Common myeloid progenitor, CD34-positive (primary cell): ENCODE measurements at places on chromosomes 6 and 20.
A peak's percentile ranks its signal among the peaks of the same experiment; 100 is the strongest.

GRCh38 chr6:137240168-137240567, 21.0 kb upstream of the IFNGR1 start:
- H3K27ac ChIP-seq, result no peak overlapping the region
- no peak for DNase-seq
- no peaks in the 10 kb centered on the region for H3K36me3 ChIP-seq
- peaks cover 13% of the 10 kb centered on the region for H3K4me1 ChIP-seq

DNA sequence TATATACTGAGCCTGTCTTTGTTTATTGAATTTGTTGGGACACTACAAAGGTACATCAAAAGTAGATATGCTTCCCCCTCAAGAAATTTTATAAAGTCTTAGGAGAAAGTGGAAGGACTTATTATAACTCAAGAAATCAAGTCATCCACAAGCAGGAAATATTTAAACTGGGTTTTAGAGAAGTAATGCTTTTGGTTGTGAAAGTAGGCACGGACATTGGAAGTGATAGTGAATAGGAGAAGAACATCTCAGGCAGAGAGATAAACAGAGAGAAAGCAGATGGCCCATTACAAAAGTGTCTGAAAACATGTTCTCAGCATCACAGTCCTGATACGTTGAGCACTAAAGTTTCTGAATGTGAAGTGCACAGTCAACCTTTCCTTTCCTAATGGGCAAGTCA, 415.6 kb upstream of the RNF217 start:
- no peaks in the 10 kb centered on the region for H3K27me3 ChIP-seq
- no peaks in the 10 kb centered on the region for H3K36me3 ChIP-seq
- no peak for DNase-seq
- H3K4me1 ChIP-seq, result no peaks in the 10 kb centered on the region
- no peak overlapping the region for H3K4me3 ChIP-seq

GRCh38 chr20:60465993-60466686, 507.9 kb downstream of the CDH26 start:
- H3K27me3 ChIP-seq, result peaks cover 28% of the 10 kb centered on the region
- no peak overlapping the region for H3K4me3 ChIP-seq
- DNase-seq, result no peak
- H3K4me1 ChIP-seq, result no peaks in the 10 kb centered on the region

GRCh38 chr6:118298476-118299427, 249.3 kb upstream of the PLN start:
- H3K27me3 ChIP-seq, result no peaks in the 10 kb centered on the region
- no peaks in the 10 kb centered on the region for H3K4me1 ChIP-seq
- H3K4me3 ChIP-seq, result no peak overlapping the region
- H3K27ac ChIP-seq, result no peak overlapping the region

DNA sequence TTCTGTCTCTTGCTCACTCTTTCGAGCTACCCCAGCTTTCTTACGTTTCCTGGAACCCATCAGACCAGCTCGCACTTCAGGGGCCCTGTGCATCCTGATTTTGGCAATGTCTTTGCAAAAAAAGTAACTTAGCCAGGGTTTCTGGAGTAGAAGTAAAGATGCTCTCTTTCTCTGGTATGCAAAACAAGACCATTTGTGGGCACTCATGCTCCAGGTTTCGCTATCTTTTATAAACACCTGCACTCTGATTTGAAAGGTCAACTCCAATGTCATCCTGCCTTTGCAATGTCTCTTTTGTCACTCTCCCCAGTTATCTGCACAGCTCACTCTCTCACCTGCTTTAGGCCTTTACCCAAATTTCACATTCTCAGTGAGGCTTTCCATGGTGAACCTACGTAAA, 869.1 kb downstream of the QKI start:
- no peaks in the 10 kb centered on the region for H3K36me3 ChIP-seq
- no peaks in the 10 kb centered on the region for H3K4me1 ChIP-seq
- H3K27ac ChIP-seq, result no peak overlapping the region
- DNase-seq, result no peak
- no peak overlapping the region for H3K4me3 ChIP-seq

GRCh38 chr6:73832313-73832712, 136.3 kb downstream of the CD109 start:
- no peak overlapping the region for H3K4me3 ChIP-seq
- H3K36me3 ChIP-seq, result peaks cover 29% of the 10 kb centered on the region
- no peaks in the 10 kb centered on the region for H3K27me3 ChIP-seq
- no peak for DNase-seq
- no peaks in the 10 kb centered on the region for H3K4me1 ChIP-seq

DNA sequence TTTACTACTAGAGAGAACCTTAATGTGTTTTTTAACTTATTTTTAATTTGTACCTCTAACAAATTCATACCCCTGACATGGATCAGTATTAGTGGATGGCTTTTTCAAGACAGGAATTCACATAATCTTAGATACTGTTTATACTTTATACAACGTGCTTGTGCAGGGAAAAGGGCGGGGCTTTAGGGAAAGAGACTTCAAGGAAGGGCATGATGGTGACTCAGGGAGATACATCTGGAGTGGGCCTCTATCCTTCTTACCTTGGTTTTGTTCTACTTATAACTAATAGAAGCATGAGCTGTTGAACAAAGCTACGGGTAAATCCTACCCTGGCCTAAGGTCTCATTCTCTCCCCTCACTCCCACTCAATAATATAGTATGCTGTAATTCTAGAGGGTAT, 160.8 kb downstream of the C6orf58 start:
- no peak overlapping the region for H3K4me3 ChIP-seq
- H3K27me3 ChIP-seq, result no peaks in the 10 kb centered on the region
- no peak overlapping the region for H3K27ac ChIP-seq
- H3K4me1 ChIP-seq, result no peaks in the 10 kb centered on the region
- no peak for DNase-seq

- H3K4me3 ChIP-seq, result no peak overlapping the region
- no peak for DNase-seq
Measured at GRCh38 chr6:36961441-36962435, 7.2 kb downstream of the PI16 start.

GRCh38 chr20:2364044-2364443, 16.7 kb upstream of the TGM6 start:
- H3K4me3 ChIP-seq, result no peak overlapping the region
- H3K27me3 ChIP-seq, result peaks cover 49% of the 10 kb centered on the region
- no peak for DNase-seq
- no peak overlapping the region for H3K27ac ChIP-seq

DNA sequence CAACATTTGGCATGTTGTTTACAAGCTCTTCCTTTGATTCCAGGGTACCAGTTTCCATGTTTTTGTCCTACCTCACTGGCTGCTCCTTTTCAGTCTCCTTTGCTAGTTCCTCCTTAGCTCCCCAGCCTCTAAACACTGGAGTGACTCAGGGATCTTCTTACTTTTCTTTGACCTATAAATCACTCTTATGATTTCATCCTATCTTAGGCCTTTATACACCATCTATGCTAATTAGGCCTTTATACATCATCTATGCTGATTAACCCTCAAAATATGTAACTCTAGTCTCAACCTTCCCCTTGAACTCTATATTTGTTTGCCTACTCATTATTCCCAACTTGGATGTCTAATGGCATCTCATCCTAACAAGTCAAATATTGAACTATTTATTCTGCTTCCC, 9.5 kb downstream of the TMEM30A start:
- no peak overlapping the region for H3K4me3 ChIP-seq
- H3K36me3 ChIP-seq, result peaks cover 11% of the 10 kb centered on the region
- peak; percentile 19 for DNase-seq
- no peak overlapping the region for H3K27ac ChIP-seq
- H3K27me3 ChIP-seq, result no peaks in the 10 kb centered on the region

GRCh38 chr6:168192901-168193815, 114.1 kb upstream of the FRMD1 start:
- H3K36me3 ChIP-seq, result no peaks in the 10 kb centered on the region
- no peak for DNase-seq
- no peaks in the 10 kb centered on the region for H3K4me1 ChIP-seq
- H3K4me3 ChIP-seq, result no peak overlapping the region
- H3K27me3 ChIP-seq, result peaks cover 2% of the 10 kb centered on the region
